ENCODE measurements at places on chromosomes 12 and 14.

DNA sequence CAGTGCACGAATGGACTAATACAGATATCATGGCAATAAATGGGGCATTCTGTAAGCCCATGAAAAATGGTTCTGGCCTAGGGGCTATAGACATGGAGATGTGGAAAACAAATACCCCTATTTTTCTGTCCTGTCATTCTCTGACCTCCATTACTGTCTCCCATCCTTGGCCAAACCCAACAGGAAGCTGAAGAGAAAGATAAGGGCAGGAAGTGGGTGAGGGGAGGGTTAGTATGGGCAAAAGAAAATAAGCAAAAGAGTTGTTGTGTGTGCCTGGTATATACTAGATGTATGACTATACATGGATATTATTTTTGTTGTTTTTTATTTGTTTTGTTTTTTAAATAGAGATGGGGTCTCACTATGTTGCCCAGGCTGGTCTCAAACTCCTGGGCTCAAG lies 339.3 kb downstream of the PCNX1 start:
- no peak for DNase-seq

- no peak for DNase-seq
Observed at GRCh38 chr12:124369055-124369826, 74.3 kb downstream of the RFLNA start.

GRCh38 chr12:52010152-52010622 lies 3.4 kb downstream of the TAMALIN start:
- no peak for DNase-seq

- no peak for DNase-seq
Observed at GRCh38 chr12:78088391-78088832, 257.7 kb downstream of the NAV3 start.

DNA sequence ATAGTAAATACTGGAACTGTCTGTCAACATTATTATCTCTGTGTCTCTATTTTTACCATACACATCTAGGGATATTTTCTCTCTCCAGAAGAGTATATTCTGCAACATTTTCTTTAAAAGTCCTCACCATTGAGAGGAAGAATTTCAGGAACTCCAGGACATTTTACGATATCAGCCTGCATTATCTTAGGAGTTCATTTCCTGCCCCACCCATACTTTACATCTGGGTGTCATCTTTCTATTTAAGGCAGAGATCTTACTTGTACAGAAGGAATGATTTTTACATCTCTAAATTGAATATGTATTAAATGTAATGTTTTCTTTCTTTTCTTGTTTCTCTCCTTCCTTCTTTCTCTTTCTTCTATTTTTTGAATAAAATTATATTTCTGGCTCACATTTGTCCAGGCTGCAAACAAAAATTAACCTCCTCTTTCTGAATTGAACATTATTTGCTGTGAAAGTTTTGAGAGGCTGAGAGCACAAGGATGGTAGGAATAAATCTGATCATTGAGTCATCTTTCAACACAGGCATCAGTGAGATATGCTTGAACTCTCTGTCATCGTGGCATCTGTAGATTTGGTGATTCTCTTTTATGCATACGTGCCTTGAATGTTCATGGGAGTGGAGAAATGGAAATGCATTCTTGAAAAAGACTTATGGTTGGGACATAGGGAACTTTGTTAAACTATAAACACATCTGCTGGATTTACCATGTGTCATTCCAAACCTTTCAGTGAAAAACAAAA lies 753.6 kb downstream of the SLC16A7 start:
- DNase-seq, result no peak

GRCh38 chr14:20469890-20470602 lies 840 bp downstream of the PNP start:
- DNase-seq, result peak; percentile 41

DNA sequence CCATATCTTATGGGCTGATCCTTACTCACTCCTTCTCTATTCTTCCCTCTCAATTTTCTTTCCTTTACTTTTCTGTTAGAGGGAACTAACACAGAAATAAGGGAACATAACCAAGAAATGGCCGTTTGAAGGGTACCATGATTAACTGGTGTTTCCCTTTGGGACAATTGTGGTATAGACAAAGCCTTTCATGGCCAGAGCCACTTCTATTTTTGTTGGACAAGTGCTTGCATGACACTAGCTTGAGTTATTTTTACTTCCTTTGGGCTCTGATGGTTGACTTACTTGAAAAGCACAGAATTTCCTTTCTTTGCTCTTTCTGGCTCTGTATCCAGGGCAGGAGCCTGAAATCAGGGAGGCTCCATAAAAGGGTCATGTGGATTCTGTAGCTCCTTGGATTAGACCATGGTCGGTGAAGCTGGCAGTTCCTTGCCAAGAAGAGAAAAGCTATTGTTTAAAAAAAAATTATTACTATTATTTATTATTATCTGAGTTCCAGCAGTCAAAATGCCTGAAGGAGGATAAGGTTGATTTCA lies 130.6 kb downstream of the KTN1 start:
- DNase-seq, result no peak

- no peak for DNase-seq
Observed at GRCh38 chr12:11756022-11756421, 106.5 kb downstream of the ETV6 start.

DNA sequence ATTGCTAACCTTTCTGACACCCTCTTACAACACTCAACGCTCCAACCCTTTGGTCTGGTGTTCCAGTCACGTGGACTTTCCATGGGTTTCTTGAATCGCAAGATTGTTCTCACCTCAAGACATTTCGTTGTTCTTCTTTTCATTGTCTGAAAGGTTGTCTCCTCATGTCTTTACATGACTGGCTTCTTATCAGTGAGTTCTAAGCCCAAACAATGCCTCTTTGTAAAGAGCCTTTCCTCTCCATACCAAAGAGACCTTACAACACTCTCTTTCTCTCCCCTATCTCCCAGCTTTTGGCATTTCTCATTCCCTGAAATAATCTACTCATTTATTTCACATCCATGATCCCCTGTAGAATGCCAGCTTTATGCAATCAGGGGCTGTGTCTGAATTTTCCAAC lies 1144.8 kb downstream of the AACS start:
- DNase-seq, result no peak

DNA sequence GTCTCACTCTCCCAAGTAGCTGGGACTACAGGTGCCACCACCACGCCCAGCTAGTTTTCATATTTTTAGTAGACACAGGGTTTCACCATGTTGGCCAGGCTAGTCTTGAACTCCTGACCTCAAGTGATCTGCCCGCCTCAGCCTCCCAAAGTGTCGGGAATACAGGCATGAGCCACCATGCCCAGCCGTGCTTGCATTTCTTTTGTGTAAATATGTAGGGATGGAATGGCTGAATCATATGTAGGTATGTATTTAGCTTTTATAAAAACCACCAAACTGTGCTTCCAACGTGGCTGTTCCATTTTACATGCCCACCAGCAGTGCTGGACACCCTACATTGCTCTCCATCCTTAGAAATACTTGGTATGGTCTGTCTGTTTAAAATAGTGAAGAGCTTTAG lies 32.8 kb upstream of the CLMN start:
- DNase-seq, result no peak

DNA sequence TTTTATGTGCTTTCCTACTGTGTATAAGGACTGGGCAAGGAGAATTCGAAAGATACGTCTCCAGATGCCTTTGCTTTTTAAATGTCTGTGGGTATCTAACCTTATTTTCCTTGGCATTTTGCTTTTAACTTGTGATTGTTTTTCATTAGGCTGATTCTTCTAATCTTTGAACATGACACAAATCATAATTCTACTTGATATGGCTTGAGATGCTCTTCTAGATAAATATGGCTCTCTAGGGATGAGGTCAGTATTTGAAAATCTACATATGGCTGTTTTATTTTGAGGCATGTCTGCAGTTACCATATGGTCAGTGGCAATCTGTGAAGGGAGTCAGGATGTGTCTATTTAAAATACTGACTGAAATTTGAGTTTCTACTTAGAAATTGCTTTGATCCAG lies 139.2 kb downstream of the SLC2A13 start:
- DNase-seq, result no peak

DNA sequence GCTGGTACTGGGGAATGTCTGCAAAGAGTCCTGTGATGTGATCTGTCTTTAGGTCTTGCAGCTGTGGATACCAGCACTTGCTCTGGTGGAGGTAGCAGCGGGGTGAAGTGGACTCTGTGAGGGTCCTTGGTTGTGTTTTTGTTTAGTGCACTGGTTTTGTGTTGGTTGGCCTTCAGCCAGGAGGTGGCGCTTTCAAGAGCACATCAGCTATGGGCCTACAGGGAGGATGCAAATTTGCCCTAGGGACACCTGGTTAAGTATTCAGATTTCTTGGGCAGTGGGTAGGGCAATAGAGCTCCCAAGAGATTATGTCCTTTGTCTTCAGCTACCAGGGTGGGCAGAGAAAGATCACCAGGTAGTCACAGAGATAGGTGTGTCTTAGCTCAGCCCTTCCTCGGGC lies 63.8 kb downstream of the PTGER2 start:
- DNase-seq, result no peak
